ENCODE measurements at places on chromosomes 13 and 19. TPM values are rescaled to one million over a fixed set of nuclear protein-coding genes. Genes with fewer than 3 reads are reported as not detected.

Gene PRR20C
- total RNA-seq = not detected

Gene SCN1B
- total RNA-seq = 19.2 TPM

Gene FFAR2
- not detected for total RNA-seq

Gene ATP1A3
- 4.1 TPM for total RNA-seq
